ENCODE measurements at places on chromosomes 7 and 10.

DNA sequence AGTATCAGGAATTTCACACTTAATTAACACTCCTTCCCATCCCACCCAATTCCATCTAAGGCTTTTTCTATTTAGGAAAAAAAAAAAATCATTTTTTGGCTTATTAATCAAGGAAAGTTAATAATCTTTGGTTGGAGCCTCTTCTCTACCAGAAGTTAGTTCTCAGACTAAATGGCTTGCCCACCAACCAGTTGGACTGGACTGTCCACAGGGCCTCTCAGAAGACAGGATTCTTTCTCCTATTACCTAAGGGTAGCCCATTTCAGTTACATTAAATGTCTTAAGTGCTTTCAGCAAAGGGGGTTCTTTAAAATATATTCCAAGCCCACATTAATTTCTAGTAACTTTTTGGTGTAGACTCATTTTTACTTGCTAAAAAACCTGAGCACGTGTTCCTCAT lies 35.2 kb downstream of the GLUD1 start:
- DNase-seq: no peak

- no peak for DNase-seq
Measured at GRCh38 chr7:96276019-96276418, 45.9 kb downstream of the SLC25A13 start.

- DNase-seq: no peak
Measured at GRCh38 chr7:133910761-133911160, 216.4 kb upstream of the LRGUK start.

- DNase-seq: no peak
Measured at GRCh38 chr10:42690449-42691360, 52.3 kb upstream of the ZNF33B start.

DNA sequence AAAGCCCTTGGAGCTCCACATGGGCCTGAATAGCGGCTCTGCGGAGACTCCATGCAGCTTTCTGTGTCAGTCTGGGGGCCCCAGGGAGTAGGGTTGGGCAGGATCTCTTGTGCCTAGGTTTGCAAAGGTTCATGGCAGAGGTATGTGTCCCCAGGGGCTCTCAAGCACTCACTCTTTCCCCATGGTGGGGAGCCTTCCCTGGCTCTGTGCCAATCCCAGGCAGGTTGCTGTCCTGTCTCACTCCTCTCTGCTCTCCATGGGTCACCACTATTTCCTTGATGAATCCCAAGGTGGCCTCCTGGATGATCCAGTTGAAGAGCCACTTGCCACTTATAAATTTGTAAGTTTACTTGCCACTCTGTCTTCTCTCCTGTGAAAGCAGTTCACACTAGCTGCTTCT lies 238.4 kb downstream of the CCDC7 start:
- no peak for DNase-seq

GRCh38 chr10:97341416-97341815 lies 6.9 kb upstream of the FRAT2 start:
- DNase-seq: no peak

DNA sequence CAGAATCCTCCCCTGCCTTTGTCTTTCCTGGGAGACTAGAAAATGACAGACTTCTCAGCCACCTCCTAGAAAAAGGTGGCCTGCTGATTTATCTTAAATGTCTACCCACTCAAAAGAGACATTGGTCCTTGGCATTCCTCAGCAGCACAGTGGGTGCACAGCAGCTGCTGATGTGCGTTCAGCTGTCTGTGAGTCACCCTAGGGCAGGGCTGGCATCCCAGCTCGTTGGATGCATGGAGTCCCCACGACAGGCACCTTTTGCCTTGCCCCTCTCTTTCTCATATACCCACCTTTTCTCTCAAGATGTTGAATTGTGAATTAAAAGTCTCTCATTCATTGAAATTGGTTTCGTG lies 113.0 kb downstream of the DOCK1 start:
- no peak for DNase-seq

Measured in ureter (tissue), 1 donor.